ENCODE measurements at places on chromosomes 16 and 17.

- no peak for DNase-seq
These were observed 681.9 kb downstream of the CDH11 start for GRCh38 chr16:64440005-64440404.

DNA sequence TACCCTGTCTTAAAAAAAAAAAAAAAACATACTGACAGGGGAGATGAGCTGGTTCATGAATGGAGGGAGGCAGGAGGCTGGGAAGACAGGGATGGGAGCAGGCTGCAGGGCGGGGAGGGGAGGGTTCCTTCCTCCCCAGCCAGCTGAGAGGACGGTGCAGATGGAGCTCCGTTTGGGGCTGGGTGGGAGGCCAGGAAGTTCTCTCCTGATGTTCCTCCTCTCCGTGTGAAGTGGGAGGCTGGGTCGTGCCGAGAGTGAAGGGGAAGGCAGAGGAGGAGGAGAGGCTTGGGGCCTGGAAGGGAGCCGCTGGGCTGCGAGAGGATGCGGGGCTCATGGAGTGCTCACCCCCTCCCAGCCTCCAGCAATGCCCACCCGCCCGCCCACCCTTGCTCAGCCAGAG lies 21.3 kb downstream of the SBK1 start:
- no peak for DNase-seq

GRCh38 chr16:74186561-74186971 lies 110.0 kb upstream of the PSMD7 start:
- no peak for DNase-seq

- DNase-seq = no peak
These were observed 7.1 kb upstream of the NFATC3 start for GRCh38 chr16:68077866-68078700.

DNA sequence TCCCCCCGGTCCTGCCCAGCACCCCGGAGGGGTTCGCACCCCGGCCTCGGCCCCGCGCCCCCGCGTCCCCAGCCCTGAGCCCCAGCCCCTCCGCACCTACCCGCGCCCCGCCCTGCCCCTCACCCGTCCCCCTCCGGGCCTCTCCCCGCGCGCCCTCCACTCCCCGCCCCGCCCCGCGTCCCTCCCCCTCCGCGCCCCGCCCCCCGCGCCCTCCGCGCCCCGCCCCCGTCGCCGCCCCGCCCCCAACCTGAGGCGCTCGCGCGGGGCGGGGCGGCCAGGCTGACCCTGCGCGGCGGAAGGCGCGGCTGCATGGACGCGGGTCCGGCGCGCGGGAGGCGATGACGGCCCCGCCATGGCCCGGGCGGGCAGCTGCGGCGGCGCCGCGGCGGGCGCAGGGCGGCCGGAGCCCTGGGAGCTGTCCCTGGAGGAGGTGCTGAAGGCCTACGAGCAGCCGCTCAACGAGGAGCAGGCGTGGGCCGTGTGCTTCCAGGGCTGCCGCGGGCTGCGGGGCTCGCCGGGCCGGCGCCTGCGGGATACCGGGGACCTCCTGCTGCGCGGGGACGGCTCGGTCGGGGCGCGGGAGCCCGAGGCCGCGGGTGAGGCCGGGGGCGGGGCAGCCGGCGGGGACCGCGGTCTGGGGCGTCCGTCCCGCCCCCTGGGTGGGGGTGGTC lies at the start of gene SPIRE2:
Gene SPIRE2 (plus strand): TSS at position 277 of the 671 bp plus-strand sequence. CDS start 76 bp downstream, at position 353.
- DNase-seq = peak; percentile 51

- DNase-seq = no peak
These were observed 49.3 kb downstream of the CMIP start for GRCh38 chr16:81493755-81494433.

- no peak for DNase-seq
These were observed 66.4 kb downstream of the MYH10 start for GRCh38 chr17:8563981-8564602.

DNA sequence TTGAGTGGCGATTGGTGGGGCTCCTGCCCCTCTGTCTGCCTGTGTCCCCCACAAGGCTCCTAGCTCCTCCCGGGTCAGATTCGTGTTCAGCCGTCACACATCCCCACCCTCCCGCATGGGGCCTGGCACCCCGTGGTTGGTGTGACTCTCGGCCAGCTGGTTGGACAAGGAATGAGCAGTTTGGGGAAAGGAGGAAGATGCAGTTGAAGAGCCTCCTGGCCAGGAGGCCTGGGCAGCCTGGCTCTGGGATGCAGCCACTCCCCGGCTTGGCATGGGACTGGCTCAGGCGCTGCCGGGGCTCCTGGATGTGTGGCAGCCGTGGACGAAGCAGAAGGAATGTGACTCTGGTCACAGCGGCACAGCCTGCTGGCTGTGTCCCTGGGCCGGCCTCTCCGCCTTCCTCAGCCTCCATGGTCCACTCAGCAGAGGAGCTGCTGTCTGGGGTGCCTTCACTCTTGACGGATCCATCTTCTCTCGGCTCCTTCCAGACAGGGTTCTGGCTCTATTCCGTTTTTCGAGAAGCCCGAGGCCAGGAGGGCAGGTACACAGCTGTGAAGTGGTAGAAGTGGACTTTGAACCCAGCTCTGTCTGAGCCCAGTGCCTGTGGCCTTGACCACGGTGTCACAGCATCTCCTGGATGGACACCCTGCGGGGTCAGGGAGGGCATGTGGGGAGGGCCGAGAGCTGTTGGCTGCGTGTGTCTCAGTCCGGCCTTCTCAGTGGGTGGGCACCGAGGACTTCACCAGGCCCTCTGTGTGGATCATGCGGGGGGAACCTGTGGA lies 2.1 kb downstream of the TRAF7 start:
- DNase-seq = no peak

- DNase-seq = no peak
These were observed 20.8 kb downstream of the ZFPM1 start for GRCh38 chr16:88473666-88474534.

- no peak for DNase-seq
These were observed 37.3 kb downstream of the BCO1 start for GRCh38 chr16:81275795-81276194.

DNA sequence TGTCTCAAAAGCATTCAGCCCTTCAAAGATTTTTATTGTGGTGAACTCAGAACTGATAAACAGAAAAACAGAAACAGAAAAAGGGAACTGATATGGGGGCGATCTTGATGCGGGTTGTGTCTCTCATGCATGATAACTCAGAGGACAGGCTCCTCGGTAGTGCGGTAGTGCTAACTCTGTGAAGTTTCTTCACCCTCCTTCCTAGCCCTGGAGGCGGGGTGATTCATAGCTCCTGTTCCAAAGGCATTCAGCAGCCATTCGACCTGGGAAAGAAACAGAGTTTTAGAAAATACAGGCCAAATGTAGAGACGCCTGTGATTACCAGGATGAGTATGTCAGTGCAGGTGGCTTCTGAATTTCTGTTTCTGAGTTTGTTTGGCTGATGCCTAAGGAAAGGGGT lies 5.5 kb upstream of the MAF start:
- DNase-seq = no peak

Measured in hippocampal formation (tissue), 2 donors.